ENCODE measurements at places on chromosomes 2 and 18. TPM values are rescaled to one million over a fixed set of nuclear protein-coding genes. Genes with fewer than 3 reads are reported as not detected.

The GAREM2 gene
- total RNA-seq = 3.2 TPM

DNA sequence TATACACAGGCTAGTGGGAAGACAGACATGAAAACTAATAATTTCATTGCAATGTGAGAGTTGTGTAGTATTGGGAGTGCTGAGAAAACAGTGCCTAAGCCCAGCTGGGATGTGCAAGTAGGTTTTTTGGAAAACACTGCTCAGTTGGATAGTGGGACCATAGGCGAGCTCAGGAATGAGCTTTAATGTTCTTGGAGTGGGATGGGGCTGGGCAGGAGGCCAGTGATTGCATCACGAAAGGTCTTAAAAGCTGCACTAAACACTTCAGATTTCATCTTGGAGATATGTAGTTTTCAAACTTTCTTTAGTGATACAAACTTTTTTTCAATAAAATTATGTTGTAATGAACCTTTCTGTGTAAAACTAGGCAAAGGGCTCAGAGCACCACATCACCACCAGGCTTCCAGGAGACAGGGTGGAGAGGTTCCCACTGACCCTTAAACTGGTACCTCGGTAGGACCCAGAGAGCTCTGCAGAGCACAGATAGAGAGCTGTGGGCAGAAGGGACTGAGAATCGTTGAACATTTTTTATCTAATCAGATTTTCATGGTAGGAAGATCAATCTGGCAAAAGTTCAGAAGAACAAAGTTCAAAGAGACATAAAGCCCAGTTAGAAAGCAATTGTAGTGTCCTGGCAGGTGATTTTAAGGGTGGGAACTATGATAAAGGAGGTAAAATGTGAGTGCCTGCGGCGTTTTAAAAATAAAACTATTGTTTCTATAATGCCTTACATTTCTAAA is 176.2 kb downstream of the TRABD2A start:
- DNase-seq = no peak
- H3K27me3 ChIP-seq = no peaks in the 10 kb centered on the region
- H3K4me3 ChIP-seq = no peak overlapping the region
- no peak overlapping the region for H3K27ac ChIP-seq
- H3K36me3 ChIP-seq = no peaks in the 10 kb centered on the region

GRCh38 chr2:150520887-150521664 is 33.6 kb upstream of the RND3 start:
- H3K27me3 ChIP-seq = no peaks in the 10 kb centered on the region
- no peaks in the 10 kb centered on the region for H3K36me3 ChIP-seq
- no peak for DNase-seq
- H3K4me1 ChIP-seq = no peaks in the 10 kb centered on the region
- H3K27ac ChIP-seq = no peak overlapping the region

- H3K4me3 ChIP-seq = no peak overlapping the region
- no peak for DNase-seq
- no peaks in the 10 kb centered on the region for H3K27me3 ChIP-seq
- H3K27ac ChIP-seq = no peak overlapping the region
- H3K36me3 ChIP-seq = peaks cover 6% of the 10 kb centered on the region
Measured at GRCh38 chr2:3480352-3481010, 38.9 kb downstream of the ADI1 start.

GRCh38 chr2:204042401-204042800 is 105.8 kb downstream of the ICOS start:
- no peak overlapping the region for H3K27ac ChIP-seq
- H3K4me3 ChIP-seq = no peak overlapping the region
- peaks cover 5% of the 10 kb centered on the region for H3K4me1 ChIP-seq
- H3K36me3 ChIP-seq = no peaks in the 10 kb centered on the region
- DNase-seq = no peak

DNA sequence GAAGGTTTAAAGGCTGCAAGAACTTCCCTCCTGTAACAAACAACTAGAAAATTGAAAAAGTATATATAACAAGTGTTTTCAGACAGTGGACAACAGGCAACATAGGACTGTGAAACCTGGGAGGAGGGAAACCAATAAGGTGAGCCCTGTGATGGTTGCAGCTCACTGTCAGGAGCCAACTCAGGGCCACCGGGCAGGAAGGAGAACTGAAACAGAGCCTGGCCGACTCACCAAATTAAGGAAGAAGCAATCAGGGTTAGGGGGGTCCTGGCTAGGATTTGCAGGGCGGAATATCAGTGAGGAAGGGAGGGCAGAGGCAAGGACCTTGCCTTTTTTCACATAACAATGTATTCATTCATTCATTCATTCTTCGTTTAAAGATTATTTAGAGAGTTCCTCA is 21.8 kb upstream of the CNRIP1 start:
- no peaks in the 10 kb centered on the region for H3K36me3 ChIP-seq
- H3K27me3 ChIP-seq = no peaks in the 10 kb centered on the region
- DNase-seq = no peak
- no peak overlapping the region for H3K4me3 ChIP-seq
- no peak overlapping the region for H3K27ac ChIP-seq

- H3K36me3 ChIP-seq = no peaks in the 10 kb centered on the region
- H3K27me3 ChIP-seq = no peaks in the 10 kb centered on the region
- no peak for DNase-seq
- no peak overlapping the region for H3K27ac ChIP-seq
Measured at GRCh38 chr2:109173311-109174171, 44.5 kb downstream of the SH3RF3 start.

The GAREM1 gene
- 0.28 TPM for total RNA-seq

- DNase-seq = no peak
- no peak overlapping the region for H3K27ac ChIP-seq
- no peaks in the 10 kb centered on the region for H3K36me3 ChIP-seq
- no peaks in the 10 kb centered on the region for H3K27me3 ChIP-seq
- H3K4me3 ChIP-seq = no peak overlapping the region
Measured at GRCh38 chr2:160371251-160372009, 122.2 kb downstream of the RBMS1 start.

GRCh38 chr2:6325616-6326015 is 540.1 kb downstream of the CMPK2 start:
- H3K4me1 ChIP-seq = no peaks in the 10 kb centered on the region
- H3K27me3 ChIP-seq = no peaks in the 10 kb centered on the region
- H3K36me3 ChIP-seq = no peaks in the 10 kb centered on the region
- H3K4me3 ChIP-seq = no peak overlapping the region

DNA sequence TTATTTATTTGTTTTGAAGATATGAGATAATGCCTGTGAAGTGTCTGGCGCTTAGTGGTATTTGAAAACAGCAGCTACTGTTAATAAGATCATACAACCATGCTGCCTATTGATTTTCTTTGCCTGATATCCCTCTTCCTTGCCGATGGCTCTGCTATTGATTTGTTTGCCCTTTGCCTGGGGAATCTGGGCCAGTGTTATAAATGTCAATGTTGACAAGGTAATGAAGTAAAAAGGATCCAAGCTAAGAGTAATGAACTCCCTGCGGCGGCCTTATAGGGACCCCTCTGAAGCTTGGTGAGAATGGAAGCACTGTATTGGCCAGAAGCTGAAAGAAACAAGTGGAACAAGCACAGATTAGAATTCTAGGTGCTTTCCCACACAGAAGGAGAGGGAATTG is 854.6 kb downstream of the CNTNAP5 start:
- no peak overlapping the region for H3K4me3 ChIP-seq
- no peak overlapping the region for H3K27ac ChIP-seq
- H3K36me3 ChIP-seq = no peaks in the 10 kb centered on the region
- no peaks in the 10 kb centered on the region for H3K27me3 ChIP-seq
- DNase-seq = no peak
- H3K4me1 ChIP-seq = no peaks in the 10 kb centered on the region

The ADD2 gene
- 1.1 TPM for total RNA-seq

DNA sequence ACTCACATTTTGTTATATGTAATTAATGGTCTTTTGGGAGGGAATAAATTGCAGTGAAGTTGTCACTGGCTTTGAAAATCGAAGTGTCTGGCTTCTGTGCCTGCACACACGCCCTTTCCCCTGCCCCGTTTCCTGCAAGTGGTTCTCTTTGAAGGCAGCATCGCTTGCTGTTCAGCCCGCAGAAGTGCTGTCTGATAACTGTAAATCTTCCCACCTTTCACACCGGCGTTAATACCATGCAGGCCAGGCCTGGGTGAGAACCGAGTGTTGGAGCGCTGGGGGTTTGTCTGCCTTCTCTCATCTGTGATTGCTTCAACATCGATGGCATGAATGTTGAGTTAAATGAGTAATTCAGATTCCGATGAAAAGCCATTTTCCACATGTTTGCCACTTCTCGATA is 37.9 kb upstream of the RPL31 start:
- no peak overlapping the region for H3K4me3 ChIP-seq
- no peak overlapping the region for H3K27ac ChIP-seq
- no peak for DNase-seq
- no peaks in the 10 kb centered on the region for H3K27me3 ChIP-seq

All from CD4-positive, alpha-beta memory T cell (primary cell).